Activated CD4-positive, alpha-beta T cell treated with anti-CD3 and anti-CD28 coated beads, Interleukin-2, amount 50 U/mL, for 1 hour (primary cell): ENCODE measurements at places on chromosomes 7 and 10.

GRCh38 chr7:46568420-46569132 lies 647.5 kb upstream of the IGFBP3 start:
- DNase-seq = no peak

DNA sequence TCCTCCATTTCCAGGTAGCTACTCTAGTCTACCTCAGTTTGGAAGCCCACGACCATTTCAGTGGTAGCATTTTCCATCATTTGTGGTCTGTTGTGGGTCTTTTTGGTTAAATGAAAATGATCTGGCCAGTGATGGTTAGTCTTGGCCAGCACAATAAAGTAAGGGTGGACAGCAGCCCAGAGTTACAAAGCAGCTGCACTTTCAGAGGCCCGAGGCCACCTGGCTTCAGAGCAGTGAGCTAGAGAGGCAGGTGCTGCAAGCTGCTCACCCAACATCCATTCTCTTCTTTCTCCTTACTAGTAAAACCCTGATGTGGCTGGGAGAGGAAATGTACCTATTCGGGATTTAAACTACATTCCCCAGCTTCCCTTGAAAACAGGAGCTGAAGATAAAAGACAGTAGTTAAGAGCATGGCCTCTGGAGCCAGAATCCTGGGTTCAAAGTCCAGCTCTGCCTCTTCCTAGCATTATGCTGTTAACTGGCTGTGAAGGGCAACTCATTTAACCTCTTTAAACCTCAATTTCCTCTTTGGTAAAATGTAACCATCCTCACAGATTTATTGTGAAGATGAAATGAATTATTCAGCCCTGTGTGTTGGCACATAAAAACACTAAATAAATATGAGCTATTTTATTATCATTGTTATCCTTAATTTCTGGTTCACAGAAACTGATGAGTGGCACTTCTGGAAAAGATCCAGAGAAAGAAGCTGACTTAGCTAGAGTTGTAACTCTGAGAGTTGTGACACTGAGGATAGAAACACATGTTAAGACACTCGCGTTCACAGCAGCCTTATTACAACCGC lies 517.4 kb downstream of the PARD3 start:
- no peak for DNase-seq

GRCh38 chr10:15324611-15325010 lies 46.5 kb downstream of the FAM171A1 start:
- no peak for DNase-seq

DNA sequence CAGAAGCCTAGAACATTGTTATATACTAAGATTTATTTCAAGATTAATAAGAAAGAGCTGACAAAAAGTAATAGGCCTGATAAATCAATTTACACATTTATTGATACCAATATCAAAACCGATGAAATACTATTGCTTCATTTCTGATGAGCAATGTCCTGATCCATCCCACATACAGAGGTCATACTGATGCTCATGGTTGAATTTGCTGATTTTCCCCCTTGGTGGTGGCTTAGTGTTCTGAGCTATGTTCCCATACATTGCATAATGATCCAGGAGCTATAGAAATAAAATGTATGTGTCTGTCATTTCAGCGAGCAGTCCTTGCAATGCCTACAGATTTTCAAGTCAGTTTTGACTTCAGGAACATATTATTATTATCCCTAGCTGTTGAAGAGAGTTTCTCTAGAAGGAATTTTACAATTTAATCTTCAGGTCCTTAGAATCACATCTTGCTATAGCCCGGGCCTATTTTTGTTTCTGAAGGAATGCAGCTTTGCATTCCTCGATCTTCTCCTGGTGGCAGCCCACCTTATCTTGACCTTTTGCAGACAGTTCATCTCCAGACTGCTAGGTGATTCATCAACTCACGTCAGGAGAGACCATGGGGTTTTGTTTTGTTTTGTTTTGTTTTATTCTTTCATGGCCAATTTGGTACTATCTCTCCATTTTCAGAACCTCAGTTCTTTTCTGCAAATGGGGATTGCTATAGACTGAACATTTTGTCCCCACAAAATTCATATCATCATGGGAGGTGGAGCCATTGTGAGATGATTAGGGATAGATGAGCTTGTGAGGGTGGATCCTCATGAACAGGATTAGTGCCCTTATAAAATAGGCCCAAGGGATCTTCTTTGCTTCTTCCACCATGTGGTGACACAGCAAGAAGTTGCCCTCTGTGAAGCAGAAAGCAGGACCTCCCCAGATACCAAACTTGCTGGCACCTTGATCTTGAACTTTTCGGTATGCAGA lies 465.6 kb upstream of the IGFBP3 start:
- DNase-seq = no peak

DNA sequence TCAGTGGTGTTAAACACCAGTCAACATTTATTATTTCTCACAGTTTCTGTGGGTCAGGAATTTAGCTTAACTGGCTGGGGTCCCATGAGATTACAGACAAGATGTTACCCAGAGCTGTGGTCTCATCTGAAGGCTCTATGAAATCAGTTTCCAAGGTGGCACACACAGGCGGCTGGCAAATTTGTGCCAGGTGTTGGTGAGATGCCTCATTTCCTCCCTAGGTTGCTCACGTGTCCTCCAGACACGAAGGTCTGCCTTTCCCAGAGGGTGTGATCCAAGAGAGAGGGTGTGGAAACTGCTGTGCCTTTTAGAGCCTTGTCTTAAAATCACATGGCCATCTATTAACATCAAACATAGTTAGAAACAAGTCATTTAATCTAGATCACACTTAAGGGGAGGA lies 209.0 kb downstream of the JCAD start:
- DNase-seq = no peak

- DNase-seq = no peak
These were observed 65.1 kb downstream of the ATXN7L1 start for GRCh38 chr7:105811189-105811847.
